ENCODE measurements at places on chromosomes 2 and 18. TPM values are rescaled to one million over a fixed set of nuclear protein-coding genes. Genes with fewer than 3 reads are reported as not detected.

Gene PDE11A
- 0.23 TPM for total RNA-seq

Gene C18orf63
- total RNA-seq, result not detected

Gene CBLN2
- not detected for total RNA-seq

Gene DHX57
- 16.6 TPM for total RNA-seq

Gene SALL3
- not detected for total RNA-seq

Gene SGO2
- total RNA-seq, result 25.6 TPM

Gene ANTXR1
- total RNA-seq, result 31.1 TPM

Gene SLC23A3
- 1.7 TPM for total RNA-seq

Gene ITPRIPL1
- total RNA-seq, result not detected

Gene RAD51AP2
- total RNA-seq, result not detected

Gene AOX1
- 54.9 TPM for total RNA-seq

Gene REG1B
- not detected for total RNA-seq

GRCh38 chr2:135916207-135916606, 40.0 kb upstream of the MCM6 start:
- DNase-seq, result peak; percentile 76

DNA sequence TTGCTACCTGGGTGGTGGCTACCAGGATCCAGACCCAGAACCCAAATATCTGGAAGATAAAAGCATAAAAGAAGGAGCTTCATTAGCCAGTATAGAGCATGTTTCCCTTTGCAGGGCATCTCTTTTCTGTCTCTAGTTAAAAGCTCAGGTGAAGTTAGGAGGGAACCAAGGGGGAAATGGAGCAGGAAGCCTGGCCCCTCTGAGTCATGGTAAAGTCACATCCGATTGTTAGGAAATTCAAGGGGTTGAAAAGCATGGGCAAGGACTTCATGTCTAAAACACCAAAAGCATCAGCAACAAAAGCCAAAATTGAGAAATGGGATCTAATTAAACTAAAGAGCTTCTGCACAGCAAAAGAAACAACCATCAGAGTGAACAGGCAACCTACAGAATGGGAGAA, 126.9 kb downstream of the RPIA start:
- DNase-seq, result peak; percentile 48

DNA sequence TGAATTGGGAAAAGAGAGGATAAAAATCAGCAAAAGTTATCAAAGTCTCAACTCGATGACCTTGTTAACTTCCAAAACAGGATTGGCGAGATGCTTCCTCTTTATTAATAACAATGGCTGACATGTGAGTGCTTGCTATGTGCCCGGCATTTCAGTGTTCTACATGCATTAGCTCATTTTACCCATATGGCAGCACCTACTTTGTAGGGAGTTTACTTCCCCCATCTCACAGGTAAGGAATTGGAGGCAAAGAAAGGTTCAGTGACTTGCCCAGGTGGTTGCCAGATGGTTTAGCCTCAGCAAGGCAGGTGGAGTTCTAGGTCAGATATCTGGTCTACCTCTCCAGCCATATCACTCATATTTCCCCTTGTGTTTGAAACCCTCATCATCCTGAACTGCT, 12.4 kb downstream of the TFCP2L1 start:
- no peak for DNase-seq

DNA sequence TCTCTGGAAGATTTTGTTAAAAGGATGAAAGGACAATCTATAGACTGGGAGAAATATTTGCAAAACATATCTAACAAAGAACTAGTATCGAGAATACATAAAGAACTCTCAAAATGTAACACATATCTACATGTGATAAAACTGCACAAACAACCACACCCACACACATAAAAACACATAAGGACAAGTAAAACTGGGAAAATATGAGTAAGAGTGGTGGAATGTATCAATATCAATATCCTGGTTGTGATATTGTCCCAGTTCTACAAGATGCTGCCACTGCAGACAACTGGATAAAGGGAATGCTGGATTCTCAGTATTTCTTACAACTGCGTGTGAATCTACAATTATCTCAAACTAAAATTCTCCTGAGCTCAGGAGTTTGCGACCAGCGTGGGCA, 9.3 kb downstream of the VPS4B start:
- peak; percentile 39 for DNase-seq

DNA sequence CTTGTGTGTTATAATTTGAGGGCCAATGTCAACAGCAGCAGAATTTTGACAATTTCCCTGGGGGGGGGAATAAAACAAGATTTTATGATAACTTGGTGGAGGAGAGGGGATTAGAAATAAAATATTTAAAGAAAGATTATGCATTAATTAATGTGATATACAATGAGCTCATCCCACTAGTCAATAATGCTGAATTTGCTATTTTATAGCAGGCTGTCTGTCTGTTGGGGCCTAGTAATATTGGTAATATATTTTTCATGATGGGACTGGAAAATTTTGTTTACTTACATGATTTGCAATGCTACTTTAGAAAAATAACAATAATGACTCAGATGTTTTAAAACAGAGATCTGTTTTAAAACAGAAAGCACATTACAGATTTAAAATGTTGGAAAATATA, 118.0 kb downstream of the RNF152 start:
- DNase-seq, result no peak

DNA sequence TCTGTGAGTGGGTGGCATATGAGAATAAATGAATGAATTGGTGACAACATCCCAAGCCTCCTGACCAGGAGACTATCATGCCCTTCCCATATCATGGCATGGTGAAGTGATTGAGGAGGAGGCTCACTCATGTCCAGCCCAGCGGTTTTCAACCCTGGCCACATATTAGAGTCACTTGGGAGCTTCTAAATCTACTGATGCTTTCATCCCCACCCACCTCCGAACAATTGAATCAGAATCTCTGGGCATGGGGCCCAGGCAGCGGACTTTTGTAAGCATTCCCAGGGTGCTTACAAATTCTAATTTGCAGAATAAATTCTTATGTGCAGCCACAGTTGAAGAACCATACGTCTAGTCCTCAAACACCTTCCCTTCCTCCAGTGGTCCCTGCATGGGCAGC, 81.7 kb upstream of the SEC11C start:
- peak; percentile 39 for DNase-seq

- no peak for DNase-seq
These were observed 289.3 kb downstream of the MEIS1 start for GRCh38 chr2:66724241-66724640.

DNA sequence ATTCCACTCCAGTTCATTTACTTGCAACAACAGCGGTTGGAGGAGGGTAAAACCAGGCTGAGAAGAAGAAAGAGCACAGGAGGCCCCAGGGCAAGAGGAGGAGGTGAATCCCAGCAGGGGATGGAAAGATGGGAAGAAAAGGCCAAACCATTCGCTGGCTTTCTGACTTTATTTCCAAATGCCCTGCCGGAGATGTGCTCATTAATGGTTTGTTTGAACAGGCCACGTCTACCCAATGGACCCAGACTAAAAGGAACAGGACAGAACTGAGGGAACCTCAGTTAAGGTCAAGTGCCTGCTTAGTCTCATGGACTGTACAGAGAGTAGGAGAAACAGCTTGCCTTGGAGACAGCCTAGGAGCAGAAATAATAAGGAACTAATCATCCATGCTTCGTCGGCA, 121.6 kb upstream of the NDUFV2 start:
- no peak for DNase-seq

GRCh38 chr2:29001806-29002205, 20.7 kb downstream of the TOGARAM2 start:
- DNase-seq, result no peak

GRCh38 chr2:232481322-232482140, 6.1 kb downstream of the ECEL1 start:
- DNase-seq, result no peak

DNA sequence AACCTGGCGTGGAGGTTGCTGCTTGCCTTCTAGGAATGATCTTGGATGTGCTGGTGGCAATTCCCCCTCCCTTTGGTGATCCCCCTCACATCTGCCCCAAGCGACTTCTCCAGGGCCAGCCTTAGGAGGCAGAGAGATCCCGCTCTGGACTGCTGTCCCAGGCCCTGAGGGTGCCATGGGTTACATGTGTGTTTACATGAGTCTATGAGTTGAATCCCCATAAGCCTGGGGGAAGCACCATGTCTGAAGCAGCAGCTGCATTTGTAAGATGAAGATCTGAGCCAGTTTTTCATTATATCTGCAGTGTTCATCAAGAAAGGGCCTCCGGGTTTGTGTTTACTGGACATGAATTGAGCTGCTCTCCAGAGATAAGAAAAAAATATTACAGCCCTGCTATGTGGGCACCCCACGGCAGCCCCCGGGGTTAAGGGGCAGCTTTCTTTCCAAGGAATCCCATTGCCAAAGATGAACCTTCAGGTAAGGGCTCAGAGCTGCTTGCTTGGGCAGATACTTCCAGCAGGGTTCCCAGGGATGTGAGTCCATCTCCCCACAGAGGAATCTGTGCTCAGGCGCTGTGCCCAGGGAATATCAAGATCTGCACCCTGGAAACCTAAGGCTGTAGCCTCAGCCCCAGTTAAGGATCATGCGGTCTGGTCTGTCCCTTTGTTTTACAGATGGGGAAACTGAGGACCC, 46.0 kb downstream of the MRPS5 start:
- DNase-seq, result no peak

- no peak for DNase-seq
These were observed 208.0 kb downstream of the GBX2 start for GRCh38 chr2:235960011-235960715.

GRCh38 chr2:38668092-38668491, 2.2 kb downstream of the GALM start:
- DNase-seq, result no peak

DNA sequence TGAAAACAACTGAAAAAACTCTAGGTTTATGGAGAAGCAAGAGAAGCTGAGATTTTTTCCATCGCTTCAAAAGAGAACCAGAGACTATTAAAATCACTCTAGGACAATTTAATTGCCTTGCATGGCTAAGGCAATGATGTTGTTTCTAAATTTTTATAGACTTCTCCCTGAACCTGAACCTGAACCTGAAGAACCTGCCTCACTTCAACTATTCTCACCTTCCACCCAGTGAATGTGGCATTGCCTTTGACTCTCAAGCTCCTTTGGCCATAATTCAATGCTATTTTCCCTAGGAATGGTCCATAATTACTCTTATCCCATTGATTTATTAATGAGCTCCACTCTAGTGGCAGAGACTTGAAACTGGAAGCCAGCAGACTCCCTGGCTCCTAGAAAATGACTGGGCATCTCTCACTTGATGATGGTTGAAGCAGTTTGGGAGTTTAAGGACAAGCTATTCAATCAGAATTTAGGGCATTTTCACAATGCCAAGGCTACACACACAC, 303.8 kb upstream of the UBE2E3 start:
- DNase-seq, result peak; percentile 59

DNA sequence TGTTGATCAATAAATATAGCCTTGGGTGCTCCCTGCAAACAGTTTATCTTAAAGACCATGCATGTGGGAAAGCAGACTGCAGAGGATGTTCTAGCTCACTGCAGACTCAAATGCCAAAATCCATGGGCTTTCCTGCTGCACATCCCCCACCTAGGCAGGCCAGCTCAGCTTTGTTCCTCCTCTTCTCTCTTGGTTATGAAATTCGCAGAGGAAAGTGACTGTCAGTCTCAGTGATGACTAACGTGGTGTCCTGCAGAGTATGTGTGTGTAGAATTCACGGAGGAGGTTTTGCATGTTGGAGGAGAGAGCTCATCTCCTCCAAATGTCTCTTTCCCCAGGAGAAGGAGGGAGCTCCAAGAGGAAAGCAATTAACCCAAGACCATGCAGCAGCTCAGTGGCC, 21.4 kb upstream of the KCNS3 start:
- peak; percentile 49 for DNase-seq

GRCh38 chr2:192345287-192345686, 150.6 kb upstream of the TMEFF2 start:
- no peak for DNase-seq

GRCh38 chr2:175143191-175143590, 24.8 kb downstream of the ATF2 start:
- no peak for DNase-seq

DNA sequence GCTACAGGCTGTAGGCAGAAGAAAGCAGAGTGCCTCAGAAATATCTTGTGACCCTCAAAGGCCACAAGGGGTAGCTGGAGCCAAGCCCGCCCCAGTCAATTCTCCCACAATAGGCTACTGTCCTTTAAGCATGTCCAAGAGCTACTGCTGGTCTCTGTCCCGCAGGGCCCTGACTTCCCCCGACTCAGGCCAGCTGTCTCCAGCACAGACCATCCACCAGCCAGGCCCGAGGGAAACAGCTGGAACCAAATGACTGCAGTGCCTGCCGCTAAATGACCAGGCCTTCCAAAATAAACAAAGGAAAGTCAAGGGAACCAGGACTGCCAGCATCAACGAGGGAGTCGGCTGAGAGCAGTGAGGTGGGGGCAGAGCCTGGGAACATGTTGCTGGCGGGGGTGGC, 36.7 kb downstream of the MCFD2 start:
- DNase-seq, result no peak

GRCh38 chr18:57970356-57971095, 73.5 kb upstream of the NEDD4L start:
- DNase-seq, result peak; percentile 5

GRCh38 chr2:146634230-146635097, 1210.4 kb upstream of the ACVR2A start:
- peak; percentile 97 for DNase-seq

DNA sequence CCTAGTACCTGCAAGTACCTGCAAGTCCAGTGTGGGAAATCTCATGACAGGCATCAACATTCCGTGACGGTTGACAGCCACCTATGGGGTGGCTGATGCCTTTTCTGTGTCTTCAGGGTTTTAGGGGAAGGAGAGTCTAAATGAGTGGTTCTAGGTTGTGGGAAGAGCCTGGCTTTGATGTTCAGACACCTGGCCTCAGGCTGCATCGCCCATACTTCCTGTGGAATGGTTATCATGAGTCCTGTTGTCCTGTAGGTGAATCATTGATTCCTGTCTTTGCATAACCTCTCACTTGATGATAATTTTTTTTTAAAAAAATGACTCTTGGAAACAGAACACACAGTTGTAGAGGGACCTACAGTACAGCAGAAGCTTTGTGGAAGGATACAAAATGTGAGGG, 108.9 kb downstream of the NEDD4L start:
- DNase-seq, result no peak

- DNase-seq, result peak; percentile 12
These were observed 982.1 kb downstream of the TSN start for GRCh38 chr2:122737429-122738077.

GRCh38 chr2:176172007-176172894, 15.1 kb downstream of the HOXD3 start:
- DNase-seq, result no peak

DNA sequence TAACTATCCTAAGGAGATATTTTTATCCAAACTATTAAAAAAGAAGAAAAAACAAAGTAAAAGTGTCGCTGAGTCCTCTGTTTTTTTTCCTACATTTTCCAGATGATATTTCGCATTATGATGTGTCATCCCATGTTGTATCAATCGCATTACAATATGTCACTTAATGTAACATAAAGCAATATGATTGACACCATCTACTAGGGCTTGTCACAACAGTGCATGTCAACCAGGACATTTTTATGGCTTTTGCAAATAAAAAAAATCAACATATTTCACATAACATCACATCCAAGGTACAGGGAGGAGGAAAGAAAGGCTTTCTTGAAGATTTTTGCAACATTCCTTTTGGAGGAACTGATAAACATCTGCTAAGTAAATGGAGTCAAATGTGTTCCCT, 308.9 kb downstream of the ETAA1 start:
- DNase-seq, result no peak

All from PC-3 (cell line).